ENCODE measurements at places on chromosomes 1 and 21.

GRCh38 chr21:23160914-23161313, 2162.7 kb downstream of the NCAM2 start:
- DNase-seq: no peak

DNA sequence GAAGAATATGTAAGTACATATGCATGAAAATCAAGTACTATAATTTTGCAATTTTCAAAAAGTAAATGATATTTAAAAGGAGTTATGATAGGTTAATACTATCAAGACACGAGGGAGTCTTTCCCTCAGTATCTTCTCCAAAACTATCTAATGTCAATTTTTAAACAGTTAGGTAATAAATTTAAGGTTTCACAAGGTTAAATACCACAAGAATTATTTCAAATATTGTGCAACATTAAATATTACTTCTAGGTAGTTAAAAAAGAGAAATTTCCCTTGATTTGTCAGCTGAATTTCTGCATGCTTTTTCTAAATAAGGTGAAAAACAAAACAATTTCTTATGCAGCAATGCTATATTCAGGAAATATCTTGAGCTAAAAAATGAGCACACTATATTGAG, 3.5 kb downstream of the CFHR5 start:
- no peak for DNase-seq

DNA sequence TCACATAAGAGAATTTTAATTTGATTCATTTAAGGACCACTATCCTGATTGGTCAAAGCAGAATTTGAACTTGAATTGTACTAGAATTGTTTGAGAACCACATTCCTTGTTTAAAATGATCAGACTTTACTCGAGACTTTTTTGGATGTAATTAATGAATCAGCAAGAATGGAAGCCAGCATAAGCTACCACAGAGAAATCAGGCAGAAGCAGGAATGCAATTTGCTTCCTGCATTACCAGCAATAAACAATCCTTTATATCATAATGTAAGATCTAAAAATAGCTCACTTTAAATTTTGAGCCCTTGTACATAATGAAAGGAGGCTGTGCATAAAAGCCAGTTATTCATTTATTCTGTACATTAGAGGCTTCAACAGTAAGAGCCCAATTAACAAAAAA, 119.8 kb upstream of the BACE2 start:
- DNase-seq: no peak

- no peak for DNase-seq
Measured at GRCh38 chr1:119920104-119920968, 24.0 kb upstream of the ADAM30 start.

- DNase-seq: peak; percentile 61
Measured at GRCh38 chr1:36400825-36401601, 3.3 kb upstream of the LSM10 start.

DNA sequence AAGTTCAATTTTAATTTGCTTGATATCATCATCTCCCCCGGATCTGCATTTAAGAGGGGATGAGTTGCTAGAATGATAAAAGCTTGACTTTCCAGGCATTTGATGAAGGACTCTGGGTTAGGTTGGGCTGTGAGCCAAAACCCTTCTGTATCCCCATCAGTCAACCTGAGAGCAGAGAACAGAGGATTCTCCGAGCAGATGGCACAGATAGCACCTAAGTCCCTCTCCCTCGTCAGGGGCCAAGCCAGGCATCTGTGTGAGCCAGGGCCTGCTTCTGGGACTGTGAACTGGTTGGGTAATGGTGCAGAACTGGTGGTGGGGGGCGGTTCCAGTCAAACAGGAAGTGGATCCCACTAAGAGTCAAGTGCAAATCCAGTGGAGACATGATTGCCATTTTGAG, 205.8 kb downstream of the TNR start:
- no peak for DNase-seq

GRCh38 chr1:41723786-41724185, 194.9 kb downstream of the HIVEP3 start:
- DNase-seq: no peak

DNA sequence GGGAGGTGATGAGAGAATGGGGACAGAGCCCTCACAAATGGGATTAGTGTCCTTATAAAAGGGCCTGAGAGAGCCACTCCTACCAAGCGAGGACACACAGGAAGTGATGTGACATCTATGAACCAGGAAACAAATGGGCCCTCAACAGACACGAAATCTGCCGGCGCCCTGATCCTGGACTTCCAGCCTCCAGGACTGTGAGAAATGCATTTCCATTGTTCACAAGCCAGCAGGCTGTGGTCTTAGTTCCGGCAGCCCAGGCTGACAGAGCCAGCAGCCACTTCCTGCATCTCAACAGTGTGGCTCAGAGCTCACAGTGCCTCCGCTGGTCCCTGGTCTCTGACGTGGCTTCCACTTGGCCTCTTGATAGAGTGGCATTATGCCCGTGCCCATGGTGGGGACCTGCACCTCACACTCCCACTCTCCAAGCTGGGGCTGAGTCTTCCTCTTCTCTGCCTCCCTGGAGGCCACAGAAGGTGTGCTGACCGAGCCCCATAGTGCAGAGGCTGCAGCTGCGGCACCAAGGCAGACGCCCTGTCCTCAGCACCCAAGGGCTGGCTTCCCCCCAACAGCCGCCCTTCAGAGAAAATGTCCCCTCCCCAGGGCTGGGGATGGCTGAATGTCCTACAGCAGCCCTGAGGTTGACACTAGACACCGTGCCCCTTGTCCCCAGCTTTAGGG, 44.9 kb downstream of the ACOT7 start:
- no peak for DNase-seq

- no peak for DNase-seq
Measured at GRCh38 chr1:117735045-117735992, 129.5 kb downstream of the TENT5C start.

GRCh38 chr1:107794571-107794970, 170.4 kb downstream of the VAV3 start:
- DNase-seq: no peak

DNA sequence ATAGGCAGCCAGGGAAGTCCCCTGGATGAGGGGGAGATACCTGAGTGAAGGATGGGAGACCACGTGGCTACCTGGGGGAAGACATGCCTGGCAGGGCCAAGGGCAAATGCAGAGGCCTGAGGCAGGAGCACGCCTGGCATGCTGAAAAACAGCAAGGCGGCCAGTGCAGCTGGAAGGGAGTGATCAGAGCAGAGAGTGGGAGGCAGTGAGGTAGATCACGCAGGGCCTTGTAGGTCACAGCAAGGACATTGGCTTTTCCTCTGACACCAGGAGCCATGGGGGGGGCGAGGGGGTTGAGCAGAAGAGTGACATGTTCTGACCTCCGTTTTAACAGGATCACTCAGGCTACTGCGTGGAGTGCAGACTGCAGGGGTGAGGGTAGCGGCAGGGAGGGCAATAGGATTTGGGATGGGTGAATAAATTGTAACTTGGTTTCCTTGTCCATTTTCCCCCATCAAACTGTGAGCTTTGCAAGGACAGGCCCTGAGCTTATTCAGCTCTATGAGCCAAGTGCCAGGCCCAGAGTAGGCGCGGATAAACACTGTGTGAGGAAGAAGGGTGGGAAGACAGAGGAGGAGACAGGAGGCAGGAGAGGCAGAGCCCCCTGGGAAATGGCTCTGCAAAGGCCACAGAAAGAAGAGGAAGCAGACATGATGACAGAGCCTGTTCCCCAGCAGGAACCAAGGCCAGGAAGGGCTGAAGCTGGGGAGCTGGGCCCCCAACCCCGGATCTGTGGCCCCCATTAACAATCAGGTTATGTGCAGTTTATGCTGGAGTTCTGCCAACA, 16.6 kb downstream of the IFI6 start:
- peak; percentile 26 for DNase-seq

GRCh38 chr21:29645666-29646553, 293.9 kb downstream of the GRIK1 start:
- no peak for DNase-seq

GRCh38 chr1:79376106-79376505, 369.6 kb upstream of the ADGRL4 start:
- no peak for DNase-seq

GRCh38 chr1:98924977-98925376, 79.7 kb downstream of the PLPPR5 start:
- peak; percentile 30 for DNase-seq
